Stimulated activated CD8-positive, alpha-beta memory T cell treated with anti-CD3 and anti-CD28 coated beads, Interleukin-2, amount 100 ng/mL, for 1 hour (primary cell): ENCODE measurements at places on chromosomes 1 and 21.

- DNase-seq, result no peak
Observed at GRCh38 chr1:203299169-203299568, 6.2 kb upstream of the BTG2 start.

DNA sequence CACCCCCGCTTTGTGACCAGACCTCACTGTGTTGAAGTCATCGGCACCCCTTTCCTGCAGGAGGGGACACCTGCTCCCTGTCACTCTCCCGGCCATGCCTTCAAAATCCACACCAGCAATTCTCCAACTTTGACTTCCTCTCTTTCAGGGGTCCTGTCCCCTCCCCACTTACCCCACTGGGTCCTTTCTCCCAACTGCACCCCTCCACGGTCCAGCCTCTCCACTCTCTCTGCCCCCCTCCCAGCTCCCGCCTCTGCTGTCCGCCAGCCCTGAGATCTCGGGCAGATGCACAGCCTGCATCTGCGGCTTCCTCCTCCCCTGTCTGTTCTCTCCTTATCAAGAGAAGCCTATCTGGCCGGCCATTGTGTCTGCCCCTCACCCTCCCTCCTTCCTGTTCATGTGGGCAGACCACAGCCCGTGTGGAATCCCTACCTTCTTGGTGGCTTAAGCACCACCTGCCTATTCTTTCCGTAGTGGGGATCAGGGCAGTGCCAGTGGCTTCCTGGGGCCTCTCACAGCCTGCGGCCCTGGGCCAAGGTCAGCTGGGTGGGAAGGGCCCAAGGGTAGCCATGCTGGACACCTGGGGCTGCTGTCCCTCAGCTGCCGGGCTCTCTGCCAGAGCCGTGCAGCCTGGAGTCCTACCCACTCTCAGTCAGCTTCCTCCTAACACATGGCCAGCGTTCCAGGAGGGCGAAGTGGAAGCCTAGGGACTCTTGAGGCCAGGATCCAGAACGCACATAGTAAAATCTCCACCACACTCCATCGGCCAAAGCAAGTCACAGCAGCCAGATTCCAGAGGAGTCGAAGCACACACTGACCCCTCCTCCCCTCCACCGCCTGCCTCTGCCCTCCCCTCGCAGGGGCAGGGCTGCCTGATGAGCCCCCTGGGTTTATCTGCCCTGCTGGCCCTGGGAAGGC, 5.1 kb upstream of the HES4 start:
- no peak for DNase-seq

DNA sequence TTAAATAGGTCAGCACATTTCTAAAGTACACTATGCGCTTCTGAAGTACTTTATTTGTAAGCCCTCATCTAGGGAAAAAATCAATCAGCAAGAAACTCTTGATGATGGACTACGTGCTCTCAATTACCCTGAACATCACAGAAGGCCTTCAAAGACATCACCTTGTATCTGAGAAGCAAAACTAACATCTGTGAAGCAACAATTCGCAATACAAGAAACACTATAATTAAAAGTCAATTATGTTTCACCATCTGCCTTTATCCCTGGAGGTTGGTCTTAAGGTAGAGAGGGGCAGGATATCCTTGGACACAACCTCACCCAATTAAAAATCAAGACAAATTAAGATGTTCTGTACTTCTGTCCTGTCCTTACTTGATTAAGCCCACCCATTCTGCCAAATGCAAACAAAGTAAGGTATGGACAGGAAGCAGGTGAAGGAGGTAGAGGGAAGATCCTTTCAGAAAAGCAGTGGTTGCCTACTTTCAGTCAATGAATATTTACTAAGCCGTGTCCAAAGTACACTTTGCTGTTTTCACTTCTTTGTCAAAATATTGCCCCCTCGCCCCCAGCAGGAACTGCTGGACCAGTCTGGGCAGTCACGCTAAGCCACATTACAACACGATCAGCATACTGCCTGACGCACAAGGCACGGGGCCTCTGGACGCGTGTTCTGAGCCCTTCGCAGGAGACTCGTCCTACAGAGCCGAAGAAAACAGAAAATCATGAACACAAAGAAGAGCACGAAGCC, 887 bp downstream of the SLC19A2 start:
- DNase-seq, result no peak

GRCh38 chr1:30894508-30894973, 14.0 kb downstream of the SDC3 start:
- no peak for DNase-seq

- DNase-seq, result no peak
Observed at GRCh38 chr1:99548943-99549605, 96.8 kb upstream of the PALMD start.

DNA sequence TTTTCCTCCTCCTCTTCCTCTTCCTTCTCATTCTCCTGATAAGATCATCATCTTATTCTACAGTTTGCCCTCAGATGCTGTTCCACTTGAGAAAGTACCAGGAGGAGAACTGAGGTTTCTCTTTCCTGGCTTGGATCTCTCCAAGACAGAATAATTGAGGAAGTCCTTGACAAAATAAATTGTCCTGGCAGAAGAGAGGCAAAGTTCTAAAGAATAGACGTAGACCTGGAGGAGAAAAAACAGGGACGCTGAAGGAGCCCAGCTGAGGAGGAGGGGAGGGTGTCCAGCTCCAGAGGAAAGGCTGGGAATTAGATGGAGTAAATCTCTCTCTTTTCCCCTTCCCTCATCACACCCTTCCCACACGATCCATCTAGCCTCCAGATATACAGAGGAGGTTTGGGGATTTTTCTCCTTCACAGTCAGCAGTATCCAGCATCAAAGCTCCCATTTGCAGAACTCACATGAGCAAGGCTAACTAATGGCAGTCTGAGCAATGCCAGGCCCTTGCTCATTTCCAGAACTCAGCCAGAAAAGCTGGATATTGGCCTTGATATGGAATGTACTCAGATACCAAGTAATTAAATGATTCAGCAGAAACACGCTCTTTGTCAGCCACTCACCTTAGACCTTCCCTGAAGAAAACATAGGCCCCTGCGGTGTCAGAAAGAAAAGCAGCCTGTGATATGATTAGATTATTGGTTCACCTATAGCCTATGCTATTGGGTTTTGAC, 5.1 kb upstream of the GNG12 start:
- no peak for DNase-seq
